Lower leg skin (tissue), 4 donors: ENCODE measurements at places on chromosomes 7 and 10.

GRCh38 chr10:71471006-71471405 lies 74.3 kb downstream of the CDH23 start:
- DNase-seq, result no peak

DNA sequence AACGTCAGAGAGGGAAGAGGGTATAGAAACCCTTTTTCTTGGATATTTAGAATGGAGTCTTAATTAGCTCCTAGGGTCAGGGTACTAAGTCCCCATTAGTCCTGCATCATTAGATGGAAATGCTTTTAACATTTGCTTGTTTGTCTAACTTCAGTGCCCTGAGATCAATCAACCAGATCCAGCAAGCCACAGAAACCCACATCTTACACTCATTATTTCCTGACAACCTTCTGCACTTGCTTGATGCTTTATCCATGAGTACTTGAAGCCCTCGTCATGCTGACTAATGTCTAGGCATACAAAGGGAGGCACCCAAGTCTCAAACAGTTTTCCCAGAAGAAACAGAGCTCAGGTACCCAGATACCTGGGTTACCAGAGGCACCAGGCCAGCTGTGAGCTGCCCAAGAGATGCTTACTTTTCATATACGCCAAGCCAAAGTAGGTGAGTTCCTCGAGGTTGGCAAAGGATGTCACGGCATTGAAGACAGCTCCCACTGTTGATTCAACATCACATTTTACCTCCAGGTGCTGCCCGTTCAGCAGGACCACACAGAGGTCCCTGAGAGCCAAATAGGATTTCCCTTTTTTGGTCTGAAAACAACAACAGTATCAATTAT lies 42.7 kb downstream of the FRMPD2 start:
- peak; percentile 63 for DNase-seq

DNA sequence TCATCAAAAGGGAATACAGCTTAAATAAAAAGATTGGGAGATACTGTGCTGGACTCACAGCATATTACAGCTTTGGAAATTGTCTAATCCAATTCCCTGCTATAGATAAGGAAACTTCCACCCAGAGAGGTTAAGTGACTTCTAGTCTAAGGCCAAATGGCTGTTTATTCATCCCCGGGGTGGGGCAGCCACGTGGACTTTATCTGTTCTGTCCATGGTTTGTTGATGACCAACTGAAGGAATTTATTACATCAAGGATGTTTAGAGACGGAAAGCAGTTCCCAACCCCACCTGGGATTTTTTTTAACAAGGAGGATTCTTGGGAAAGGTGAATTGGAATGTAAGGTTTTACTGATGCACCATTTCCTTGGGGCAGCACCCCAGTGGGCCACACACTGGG lies 88.6 kb downstream of the ATXN7L1 start:
- no peak for DNase-seq

- no peak for DNase-seq
Observed at GRCh38 chr10:43944381-43945093, 295.9 kb upstream of the ZNF32 start.

DNA sequence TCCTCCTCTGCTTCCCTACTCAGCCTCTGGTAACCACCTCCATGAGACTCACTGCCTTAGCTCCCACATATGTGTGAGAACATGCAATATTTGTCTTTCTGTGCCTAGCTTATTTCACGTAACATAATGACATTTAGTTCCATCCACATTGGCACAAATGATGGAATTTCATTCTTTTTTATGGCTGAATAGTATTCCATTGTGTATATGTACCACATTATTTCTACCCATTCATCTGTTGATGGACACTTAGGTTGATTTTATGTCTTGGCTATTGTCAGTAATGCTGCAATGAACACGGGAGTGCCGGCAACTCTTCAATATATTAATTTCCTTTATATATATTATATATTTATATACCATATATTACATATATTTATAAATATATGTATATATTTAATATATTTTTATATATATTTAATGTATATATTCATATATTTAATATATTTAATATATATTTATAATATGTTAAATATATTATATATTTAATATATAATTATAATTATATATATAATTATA lies 1046.9 kb downstream of the DNAJB9 start:
- no peak for DNase-seq

DNA sequence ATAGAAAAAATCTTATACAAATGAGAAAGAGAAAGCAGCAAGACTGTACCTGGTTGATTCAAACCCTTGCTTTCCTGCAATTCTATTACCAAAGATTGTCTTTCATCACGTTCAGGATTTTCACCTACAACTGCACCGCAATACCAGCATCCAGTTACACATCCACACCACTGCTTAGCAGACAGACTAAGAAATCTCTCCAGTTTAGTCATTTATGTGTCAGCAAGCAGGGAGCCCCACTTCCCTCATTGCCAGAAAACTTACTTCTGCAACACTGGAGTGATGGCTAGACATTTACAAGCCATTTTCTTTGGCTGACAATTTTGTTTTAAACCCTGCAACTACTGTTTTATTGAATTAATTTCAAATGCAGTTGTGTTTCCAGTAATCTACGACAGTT lies 359.6 kb upstream of the MEOX2 start:
- DNase-seq, result no peak

DNA sequence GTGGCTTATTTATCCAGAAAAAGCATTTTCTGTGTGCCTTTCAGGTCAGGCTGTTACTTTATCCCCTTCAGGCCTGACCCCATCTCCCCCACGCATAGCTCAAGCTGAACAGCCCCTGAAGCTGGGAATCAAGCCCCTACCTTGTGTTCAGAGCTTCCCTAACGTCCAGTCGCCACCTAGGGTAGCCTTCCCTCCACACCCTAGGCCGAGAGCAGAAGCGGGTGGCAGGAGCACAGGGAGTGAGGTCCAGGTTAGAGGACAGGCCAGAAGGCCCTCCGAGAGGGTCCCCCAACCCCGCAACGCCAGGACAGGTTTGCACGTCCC lies 479 bp upstream of the SEMA4G start:
- DNase-seq, result no peak

DNA sequence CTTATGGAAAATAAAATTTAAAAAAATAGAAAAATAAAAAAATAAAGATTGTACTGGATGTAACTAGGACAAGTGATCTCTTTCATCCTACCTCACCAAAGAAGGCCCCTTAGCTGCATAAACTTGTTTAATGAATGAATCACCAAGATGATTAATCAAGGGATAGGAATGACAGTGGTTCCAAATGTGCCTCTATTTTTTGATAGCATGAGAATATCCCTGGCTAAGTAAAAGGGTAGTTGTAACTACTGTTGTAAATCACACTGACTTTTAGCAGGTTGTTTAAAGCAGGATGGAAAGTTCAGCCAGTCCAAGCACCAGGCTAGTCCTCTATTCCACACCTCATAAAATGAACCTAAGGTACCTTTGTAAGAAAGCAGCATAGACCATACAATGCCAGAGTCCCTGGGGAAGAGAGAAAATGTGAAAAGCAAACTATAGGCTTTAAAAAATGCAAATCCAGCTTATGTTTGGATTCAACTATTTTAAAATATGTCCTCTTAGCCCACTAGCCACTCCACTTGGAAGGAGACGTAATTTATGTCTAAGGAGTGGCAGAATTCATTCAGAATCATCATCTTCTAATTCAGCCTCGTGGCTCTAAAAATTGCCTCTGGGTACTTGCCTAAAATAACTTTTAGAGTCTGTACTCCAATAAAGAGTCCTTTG lies 126.8 kb downstream of the SKIDA1 start:
- DNase-seq, result no peak

GRCh38 chr10:50567384-50567783 lies 56.4 kb downstream of the SGMS1 start:
- no peak for DNase-seq

- DNase-seq, result no peak
Observed at GRCh38 chr10:47366731-47367460, 17.2 kb downstream of the ZNF488 start.

- no peak for DNase-seq
Observed at GRCh38 chr10:133161486-133162109, 1.6 kb downstream of the KNDC1 start.

DNA sequence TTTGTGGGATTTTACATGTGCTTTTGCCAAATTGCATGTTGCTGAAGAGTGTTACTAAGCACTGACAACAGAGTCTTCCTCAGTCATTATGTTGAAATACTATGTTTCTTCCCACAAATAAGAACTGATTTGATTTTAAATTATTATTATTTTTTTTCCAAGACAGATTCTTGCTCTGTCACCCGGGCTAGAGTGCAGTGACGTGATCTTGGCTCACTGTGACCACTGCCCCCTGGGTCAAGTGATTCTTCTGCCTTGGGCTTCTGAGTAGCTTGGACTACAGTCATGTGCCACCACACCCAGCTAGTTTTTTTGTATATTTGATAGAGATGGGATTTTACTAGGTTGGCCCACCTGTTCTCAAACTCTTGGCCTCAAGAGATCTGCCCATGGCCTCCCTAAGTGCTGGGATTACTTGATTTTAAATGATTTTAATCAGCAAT lies 42.3 kb downstream of the MINPP1 start:
- no peak for DNase-seq

- DNase-seq, result no peak
Observed at GRCh38 chr10:112643600-112644264, 196.7 kb downstream of the VTI1A start.

GRCh38 chr10:111953949-111954348 lies 229.6 kb downstream of the GPAM start:
- no peak for DNase-seq

GRCh38 chr7:85851571-85852193 lies 664.8 kb upstream of the SEMA3D start:
- DNase-seq, result no peak

DNA sequence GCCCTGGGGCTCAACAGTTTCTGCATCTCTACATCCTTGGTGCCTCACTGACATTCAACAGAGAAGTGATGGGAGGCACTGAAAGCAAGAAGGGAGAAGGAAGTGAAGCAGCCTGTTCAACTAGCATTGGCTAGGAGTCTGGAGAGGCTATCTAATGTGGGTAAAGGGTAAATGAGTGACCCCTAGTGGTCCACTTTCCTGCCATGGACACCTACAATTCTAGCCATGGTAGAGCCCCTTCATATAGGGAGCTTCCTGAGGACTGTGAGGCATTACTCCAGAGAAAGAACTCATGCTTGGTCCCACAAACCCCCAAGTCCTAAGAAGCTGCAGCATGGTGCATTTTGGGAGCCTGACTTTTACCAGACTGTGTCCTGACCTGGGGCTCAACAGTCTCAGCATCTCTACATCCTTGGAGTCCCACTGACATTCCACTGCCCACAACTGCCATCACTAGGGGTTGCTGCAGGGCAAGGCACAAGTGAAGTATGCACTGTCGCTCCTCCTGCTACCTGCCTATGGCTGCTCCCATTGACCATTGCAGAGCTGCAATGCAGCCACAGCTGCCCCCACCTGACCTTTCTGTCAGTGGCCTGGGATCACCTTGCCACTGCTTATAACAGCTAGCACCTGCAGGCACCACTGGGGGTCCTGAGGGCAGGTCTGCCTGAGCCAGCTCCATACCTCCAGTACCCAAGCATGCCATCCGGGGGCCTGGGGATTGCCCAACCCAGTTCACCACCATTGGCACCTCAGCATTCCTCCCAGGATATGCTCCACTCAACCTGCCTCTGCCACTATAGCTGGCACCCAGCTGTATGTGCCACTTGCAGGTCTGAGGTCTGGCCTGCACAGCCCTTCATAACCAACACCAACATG lies 44.1 kb upstream of the CDK6 start:
- no peak for DNase-seq

DNA sequence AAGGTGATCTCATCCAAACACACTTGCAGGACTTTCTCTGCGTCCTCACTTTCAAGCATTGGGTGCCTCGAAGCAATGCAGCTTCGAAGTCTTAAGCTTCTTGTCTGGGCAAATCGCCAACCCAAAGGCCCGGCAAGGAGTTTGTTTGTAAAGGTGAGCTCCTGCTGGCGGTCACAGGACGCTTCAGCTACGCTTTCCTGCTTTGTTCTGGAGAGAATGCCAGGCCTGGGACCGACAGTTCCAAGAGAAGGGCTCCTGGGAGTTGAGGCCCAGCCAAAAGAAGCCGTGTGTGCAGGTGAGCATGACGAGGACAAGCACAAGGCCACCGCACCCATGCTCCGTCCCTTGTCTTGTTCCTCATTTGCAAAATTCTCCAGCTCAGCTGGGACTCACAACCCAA lies 106.6 kb upstream of the DOCK1 start:
- DNase-seq, result no peak

DNA sequence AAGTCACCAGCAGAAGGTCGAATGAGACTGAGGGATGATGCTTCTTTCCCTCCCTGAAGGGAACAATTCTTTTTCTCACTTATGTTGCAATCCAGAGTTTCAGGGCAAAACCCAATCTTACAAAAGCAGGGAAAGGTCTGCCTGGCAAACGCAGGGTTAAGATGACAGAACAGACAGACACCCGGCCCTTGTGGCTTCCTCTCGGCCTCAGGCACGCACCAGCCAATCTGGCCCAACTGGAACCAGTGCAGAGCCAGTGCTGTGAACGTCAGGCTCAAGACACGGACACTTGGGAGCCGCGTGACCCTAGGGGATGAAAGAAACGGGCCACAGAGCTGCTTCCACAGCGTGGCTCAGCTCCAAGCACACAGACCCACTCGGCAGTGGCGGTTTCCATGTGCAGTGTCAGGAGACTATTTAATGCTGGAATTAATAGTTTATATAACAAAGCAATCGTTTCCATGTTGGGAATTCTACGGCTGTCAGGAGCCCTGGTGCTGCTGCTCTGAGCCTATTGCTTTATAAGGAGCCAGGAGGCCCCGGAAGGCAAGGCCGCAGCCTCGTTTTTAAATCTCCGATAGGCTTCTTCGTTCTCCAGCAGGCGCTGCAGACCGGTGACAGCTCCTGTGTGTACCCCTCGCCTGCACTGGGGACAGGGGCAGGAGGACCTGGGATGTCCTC lies 198.4 kb downstream of the DIP2C start:
- DNase-seq, result peak; percentile 86

DNA sequence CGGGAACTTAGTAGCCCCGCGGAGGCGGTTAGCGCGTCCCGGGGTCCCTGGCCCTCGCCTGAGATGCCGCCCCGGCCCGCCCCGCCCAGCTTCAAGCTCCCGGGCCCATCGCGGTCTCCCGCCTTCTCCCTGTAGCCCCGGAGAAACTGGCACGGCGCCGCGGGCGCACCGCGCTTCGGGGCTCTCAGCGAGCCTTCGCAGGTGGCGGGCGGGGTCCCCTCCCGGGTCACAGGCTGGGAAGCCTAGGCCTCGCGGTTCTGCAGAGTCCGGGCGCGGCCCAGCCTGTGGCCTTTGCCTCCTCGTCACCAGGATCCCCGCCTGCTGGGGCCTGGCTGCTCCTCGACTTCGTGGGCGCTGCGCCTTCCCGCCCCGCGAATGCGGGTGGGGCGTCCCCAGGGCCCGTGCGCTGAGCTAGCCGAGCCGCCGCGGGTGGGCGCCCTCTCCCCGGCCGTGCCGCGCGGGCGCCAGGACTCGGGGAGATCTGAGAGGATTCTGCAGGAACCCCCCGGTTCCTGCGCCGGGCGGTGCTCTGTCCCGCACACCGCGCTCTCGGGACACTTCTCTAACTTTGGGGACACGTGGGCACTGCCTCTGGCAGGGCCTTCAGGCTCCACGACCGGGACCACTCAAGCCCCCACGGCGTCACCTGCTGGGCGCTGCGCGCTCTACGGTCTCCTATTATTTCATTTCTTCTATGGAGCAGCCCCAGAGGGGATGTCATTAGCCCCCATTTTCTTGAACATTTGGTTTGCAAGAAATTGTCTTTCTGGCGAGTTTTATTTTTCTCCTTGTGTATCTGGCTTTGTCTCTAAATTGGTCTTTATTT lies 682 bp upstream of the RGS10 start:
- DNase-seq, result peak; percentile 37
